Activated naive CD4-positive, alpha-beta T cell treated with anti-CD3 and anti-CD28 coated beads, Interleukin-2, amount 50 U/mL, for 72 hours (primary cell): ENCODE measurements at places on chromosomes 16 and 17. TPM values are rescaled to one million over a fixed set of nuclear protein-coding genes. Genes with fewer than 3 reads are reported as not detected.

- DNase-seq = no peak
Measured at GRCh38 chr17:75079023-75079373, 8.8 kb upstream of the SLC16A5 start.

DNA sequence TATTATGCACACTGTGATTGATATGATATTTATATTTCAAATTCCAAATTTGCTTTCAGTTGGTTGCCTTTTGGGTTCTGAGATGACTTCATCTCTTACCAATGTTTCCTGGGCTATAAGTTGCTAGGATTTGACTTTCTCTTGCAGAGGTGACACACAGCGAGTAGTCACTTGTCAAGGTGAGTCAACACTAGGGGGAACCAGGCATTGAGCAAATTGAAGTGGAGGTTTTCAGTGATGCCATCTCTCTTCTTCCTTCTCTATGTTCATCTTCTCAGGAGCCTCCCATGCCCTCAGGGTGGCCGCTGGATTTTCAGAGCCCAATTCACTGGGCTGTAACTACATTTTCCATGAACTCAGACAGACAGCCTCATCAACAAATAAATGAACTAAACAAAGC, 6.0 kb upstream of the CPD start:
- no peak for DNase-seq

GRCh38 chr16:6362321-6362720, 970.3 kb upstream of the RBFOX1 start:
- no peak for DNase-seq

DNA sequence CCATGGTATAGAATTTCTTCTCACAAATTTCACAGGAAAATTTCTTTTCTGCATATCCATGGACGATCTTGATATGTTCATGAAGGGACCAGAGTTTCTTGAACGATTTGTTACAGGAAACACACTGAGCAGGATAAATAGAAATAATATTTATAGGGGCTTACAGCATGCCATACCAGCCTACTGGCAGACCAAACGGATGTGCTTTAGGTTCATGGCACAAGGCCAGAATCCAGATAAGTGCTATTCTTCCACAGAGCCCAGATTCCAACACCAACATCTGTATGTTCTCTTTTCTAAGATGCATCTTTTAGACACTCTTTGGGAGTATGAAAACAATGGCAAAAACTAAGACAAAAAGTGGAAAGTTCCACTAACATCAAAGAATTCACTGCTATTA, 49.3 kb downstream of the ZNF652 start:
- no peak for DNase-seq

DNA sequence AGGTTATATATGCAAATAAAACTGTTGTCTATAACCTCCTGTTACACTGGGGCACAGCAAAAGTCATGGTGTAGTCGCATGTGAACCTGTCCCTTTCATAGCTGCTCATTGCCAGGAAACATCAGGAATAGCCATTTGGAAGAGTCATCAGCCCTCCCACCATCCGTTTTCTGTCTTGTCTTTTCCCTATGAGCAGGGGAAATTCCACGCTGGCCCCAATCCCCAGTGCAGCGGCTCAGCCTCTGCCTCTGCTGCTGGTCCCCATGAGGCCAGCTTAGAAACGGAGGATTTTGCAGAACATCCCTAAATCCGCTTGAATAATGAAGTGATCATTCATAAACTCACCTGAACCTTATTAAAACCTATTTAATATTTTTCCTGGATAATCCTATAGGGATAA, 10.5 kb downstream of the MAPT start:
- no peak for DNase-seq

GRCh38 chr17:20924306-20924705, 118.5 kb downstream of the USP22 start:
- DNase-seq = no peak

TMEM98 gene
- total RNA-seq = not detected

DNA sequence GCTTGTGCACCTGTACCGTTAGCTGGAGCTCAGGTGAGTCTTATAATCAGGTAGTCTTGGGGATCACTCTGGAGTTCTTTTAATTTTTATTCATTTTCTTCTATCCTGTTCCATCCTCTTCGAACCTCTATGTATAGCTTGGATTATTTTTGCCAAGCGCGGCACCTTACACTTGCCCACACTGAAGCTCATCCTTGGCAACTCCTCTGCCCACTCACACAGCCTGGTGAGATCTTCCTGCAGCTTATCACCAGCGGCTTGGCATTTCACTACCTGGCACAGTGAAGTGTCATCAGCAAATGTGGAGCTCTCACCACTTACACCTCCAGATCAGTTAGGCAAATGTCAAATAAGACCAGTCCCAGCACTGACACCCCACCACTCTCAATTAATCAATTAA, 116.7 kb downstream of the CACNG3 start:
- DNase-seq = no peak

- DNase-seq = no peak
Measured at GRCh38 chr17:50935221-50935995, 69.3 kb upstream of the TOB1 start.

- no peak for DNase-seq
Measured at GRCh38 chr17:37481001-37481665, 8.6 kb upstream of the DUSP14 start.

CTRB1 gene
- total RNA-seq = not detected

DNA sequence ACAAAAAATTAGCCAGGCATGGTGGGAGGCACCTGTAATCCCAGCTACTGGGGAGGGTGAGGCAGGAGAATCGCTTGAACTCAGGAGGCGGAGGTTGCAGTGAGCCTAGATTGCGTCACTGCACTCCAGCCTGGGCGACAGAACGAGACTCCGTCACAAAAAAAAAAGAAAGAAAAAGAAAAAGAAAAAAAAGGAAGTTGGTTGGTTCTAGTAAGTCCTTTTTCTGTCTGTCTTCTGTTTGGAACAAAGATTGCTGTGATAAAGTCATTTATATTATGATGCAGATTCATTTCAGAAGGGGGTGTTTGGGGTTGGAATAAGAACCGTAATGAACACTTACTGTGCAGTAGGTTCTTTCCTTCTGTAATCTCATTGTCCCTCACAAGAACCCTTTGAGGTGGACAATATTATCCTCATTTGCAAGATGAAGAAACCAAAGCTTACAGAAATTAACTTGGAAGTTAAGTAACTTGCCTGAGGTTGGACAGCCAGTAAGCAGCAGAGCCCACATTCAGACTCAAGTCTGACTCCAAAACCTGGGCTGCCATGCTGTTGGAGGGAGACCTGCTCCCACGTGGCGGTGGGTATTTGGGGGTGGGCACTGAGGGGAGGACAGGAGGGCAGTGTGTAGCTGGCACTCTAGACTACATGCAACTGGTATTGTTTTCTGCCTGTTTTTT, 10.3 kb downstream of the MINK1 start:
- no peak for DNase-seq

DNA sequence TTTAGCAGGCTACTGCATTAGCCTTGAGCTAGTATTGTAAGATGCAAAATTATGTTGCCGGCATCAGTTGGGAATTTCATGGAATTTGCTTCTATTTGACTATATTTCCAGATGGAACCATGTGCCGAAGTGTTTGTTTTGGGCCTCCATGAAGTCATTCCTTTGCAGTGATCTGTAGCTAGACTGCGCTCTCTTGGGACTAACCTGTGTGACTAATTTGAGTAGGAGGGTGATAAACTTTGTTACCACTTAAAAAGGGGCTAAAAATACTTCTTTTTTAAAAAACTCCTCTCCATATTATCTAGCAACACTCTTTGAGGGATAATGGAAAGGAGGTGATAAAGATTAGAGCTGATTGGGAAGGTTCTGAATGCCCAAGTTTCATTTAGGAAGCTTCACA, 166.8 kb upstream of the TBX2 start:
- no peak for DNase-seq

GRCh38 chr16:79972053-79972704, 371.6 kb upstream of the MAF start:
- no peak for DNase-seq

GRCh38 chr16:81442916-81443687, 1.5 kb upstream of the CMIP start:
- DNase-seq = no peak

CDH8 gene
- total RNA-seq = not detected

- no peak for DNase-seq
Measured at GRCh38 chr17:14732211-14732610, 431.3 kb downstream of the HS3ST3B1 start.
